ENCODE measurements at places on chromosomes 7 and 10.

- peak; percentile 84 for DNase-seq
Measured at GRCh38 chr7:151503902-151504714, 15.6 kb downstream of the RHEB start.

DNA sequence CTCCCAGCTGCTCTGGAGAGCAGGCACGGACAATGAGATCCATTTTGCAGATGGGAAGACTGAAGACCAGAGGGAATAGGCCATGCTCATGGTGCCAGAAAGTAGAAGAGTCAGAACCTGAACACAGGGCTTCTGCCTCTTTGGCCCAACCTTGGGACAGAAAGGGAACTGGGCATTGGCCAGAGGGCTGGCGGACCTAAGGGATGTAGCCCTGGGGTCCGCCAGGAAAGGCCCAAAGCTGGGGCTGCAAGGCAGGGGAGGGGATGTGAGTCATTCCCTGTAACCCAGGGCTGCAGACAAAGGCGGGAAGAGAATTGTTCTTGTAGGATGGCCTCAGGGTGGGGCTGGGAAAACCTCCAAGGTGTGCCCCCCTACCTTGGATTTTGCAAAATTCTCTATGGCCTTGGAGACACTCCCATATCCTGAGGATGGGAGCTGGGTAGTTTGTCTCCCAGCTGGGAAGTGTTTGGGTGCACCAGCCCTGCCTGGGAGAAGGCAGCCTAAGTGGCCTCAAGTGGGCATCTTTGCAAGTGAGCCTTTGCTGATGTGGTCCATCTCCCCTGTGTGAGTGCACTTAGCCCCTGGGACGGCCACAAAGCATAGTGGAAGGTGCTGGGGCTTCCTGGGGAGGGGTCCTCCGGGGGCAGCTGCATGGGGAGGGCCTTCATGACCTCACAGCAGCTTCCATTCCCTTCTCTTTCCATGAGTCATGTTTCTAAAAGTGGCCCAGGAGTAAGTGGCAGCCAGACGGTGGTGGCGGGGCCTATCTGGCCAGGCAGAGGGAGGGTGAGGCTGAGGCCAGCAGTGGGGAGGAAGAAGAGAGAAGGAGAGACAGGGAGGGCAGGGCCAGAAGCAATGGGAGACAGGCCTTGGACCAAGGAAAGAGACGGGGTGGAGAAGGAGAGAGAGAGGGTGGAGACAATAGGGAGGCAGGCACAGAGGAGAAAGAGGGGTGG is 9.2 kb downstream of the AQP1 start:
- no peak for DNase-seq

DNA sequence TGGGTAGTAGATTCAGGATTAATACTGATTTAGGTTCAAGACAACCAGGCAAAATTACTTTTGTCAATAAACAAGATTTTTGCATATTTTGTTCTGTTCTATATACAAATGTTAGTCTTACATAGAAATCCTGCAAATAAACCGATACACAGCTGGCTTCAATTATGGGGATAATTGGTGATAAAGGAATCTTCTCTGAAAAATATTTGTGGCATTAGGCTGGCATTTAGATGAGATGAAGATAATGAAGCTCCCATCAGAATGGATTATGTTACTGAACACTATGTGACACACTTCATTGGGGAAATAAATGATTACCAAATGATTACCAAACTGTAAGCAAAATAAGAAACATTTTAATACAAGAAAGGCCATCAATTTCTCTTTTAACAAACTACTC is 65.8 kb downstream of the NT5C2 start:
- no peak for DNase-seq

GRCh38 chr10:49649936-49650723 is 29.3 kb upstream of the C10orf53 start:
- DNase-seq: no peak

DNA sequence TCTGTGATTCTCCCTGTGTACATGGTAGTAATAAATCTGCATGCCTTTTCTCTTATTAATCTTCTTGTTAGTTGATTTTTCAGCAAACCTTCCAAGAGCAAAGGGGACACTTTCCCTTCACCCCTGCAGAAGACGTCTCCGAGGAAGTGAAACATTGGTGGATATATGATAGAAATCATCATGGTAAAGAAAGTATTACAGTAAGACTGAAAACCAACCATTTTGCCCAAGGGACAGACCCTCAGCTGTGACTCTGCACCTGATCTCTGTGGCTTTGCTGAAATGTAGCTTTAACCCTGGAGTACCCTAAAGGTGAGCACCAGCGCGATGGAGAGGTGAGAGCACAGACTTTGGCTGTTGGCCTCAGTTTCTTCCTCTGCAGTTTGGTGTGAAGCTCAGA is 32.8 kb upstream of the MYO3A start:
- no peak for DNase-seq

GRCh38 chr7:147510201-147510542 is 1080.4 kb upstream of the C7orf33 start:
- no peak for DNase-seq
